Fibroblast of pulmonary artery (primary cell): ENCODE measurements at places on chromosomes 13 and 19.

DNA sequence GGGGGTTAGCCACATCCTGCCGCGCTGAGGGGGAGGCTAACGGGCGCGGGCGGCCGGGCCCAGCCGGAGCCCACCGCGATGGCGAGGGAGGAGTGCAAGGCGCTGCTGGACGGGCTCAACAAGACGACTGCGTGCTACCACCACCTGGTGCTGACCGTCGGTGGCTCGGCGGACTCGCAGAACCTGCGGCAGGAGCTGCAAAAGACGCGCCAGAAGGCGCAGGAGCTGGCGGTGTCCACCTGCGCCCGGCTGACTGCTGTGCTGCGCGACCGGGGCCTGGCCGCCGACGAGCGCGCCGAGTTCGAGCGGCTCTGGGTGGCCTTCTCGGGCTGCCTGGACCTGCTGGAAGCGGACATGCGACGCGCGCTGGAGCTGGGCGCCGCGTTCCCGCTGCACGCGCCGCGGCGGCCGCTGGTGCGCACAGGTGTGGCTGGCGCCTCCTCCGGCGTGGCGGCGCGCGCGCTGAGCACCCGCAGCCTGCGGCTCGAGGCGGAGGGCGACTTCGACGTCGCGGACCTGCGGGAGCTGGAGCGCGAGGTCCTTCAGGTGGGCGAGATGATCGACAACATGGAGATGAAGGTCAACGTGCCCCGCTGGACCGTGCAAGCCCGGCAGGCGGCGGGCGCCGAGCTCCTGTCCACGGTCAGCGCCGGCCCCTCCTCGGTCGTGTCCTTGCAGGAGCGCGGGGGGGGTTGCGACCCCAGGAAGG lies 692 bp downstream of the RGS9BP start:
- no peak for DNase-seq

DNA sequence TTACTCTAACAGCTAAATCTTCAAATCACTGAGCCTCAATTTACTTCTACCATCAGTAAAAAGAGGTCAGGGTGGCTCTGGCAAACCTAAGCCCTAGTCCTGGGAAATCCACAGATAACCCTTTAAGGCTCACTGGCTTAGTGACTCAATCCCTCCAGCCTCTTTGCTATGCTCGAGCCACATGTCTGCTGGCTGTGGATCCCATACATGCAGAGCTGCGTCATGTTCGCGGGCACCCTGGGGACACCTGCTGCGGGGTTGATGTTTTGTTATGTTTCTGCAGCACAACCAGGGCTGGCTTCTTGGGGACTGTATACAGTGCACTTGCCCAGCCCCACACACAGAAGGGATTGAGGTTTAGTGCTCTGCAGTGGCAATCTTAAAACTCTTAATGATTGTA lies 41.6 kb upstream of the C13orf42 start:
- DNase-seq = no peak

DNA sequence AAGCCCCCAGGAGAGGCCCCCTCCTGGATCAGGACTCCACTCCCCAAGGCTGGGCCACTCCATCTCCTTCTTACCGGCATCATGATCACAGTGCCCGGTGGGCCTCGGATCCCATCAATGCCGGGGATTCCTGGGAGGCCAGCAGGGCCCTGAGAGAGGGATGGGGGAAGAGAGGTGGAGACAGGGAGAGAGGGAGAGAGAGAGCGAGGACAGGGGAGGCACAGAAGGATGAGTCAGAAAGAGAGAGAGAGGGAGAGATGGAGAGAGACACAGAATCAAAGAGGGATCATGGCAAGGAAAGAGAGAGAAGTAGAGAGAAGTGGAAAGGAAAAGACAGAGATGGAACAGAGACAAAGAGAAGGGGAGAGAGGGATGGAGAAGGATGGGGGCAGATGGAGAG lies 13.8 kb downstream of the COL5A3 start:
- DNase-seq = no peak

- DNase-seq = no peak
These were observed 245.1 kb downstream of the LMO7 start for GRCh38 chr13:75881109-75881775.

DNA sequence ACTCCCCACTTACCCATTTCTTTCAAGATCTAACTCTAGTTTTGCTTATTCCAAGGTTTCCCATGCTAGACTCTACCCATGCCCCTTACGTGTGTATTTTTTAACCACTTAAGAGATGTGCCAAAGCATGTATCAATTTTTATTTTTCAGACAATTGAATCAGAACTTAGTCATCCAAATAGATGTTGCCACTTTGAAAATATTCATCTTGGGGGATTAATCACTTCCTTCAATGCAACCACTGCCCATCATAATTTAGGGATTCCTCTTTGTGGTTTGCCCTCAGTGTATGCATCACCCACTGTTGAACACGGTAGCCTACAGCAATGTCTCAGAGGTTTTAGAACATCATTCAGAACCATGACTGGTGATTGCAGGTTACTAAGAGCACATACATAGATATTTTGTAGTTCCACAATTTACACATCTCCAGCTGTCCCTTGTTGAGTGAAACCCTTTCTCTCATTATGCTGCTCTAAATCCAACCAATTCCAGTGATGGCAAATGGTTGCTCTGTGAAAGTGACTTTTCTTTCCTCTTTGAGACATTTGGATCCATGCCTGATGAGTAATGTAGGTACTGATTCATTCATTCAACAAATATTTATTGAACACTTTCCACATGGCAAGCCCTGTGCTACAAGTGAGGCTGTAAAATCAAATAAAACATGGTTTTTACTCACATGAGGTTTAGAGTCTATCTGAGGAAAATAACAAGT lies 60.6 kb upstream of the SERP2 start:
- DNase-seq = peak; percentile 79

DNA sequence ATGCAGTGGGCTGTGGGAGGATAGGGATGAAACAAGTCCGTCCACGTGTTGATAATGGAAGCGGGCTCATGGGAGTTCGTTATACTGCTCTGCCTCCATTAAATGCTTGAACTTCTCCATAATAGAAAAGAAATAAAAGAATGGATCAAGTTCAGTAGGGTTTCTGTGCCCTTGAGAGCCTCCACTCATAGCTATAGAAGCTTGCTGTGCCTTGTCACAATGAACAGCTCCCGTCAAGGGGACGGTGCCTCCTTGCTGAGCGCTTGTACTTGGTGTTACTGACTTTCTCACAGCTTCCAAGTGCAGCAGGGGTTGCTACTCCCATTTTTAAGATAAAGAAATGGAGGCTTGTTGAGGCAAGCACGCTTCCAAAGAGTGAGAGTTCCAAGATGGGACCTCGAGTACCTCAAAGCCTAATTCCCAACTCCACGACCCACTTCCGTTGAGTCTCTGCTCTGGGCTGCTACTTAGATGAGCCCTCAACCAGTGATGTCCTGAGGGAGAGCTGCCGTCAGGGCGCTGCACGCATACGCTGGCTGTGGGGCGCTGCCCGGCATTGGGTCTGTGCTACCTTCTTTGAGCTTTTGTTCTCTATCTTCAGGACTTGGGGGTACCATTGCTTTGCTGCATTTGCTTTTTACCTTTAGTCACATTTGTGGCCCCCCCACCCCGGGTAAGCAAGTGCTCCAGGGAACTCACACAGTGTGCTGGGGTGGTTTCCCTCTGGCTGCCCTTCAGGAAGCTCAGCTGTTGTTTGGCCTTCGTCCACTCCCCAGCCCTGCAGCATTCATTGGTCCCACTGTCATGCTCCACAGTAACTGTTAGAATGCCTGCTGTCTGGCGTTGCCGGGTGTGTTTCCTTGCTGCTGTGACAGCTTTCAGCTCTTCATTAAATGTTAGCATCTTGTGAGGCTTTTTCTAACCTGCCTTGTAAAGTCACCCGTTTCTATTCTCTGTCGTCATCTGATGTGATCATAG lies 9.5 kb downstream of the SNRNP70 start:
- DNase-seq = no peak

DNA sequence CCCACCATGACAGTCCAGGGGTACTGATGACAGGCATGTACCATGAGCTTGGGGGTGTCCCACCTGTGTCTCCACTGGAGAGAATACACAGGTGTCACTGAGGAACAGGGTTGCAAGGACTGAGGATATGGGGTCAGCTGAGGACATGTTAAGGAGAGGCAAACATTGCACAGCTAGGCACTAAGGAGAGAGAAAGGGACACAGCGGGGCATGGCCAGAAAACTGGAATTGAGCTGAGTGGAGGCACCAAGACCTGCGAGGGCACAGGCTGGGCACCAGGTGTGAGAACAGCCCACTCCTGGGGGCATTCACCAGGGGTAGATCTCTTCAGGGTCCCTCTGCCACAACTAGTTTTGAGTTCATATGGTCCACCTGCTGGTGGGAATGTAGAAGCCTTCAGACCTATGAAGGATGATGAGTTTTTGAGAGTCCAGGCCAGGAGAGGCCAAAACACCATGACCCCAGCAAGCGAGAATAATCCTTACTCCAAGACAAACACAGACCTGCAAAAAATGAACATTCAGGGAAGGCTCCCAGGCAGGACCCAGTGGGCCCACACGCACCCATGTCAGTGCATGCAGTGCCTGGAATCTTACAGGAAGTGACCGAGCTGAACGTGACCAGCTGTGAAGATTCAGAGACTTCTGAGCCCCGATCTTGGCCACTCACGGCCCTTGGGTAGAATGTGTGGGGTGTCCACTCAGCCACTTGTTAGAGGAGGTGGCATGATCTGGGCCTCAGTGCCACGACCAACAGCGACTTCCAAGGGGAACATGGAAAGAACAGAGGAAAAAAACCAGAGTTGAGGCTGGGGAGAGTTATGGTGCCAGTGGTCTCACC lies 1.4 kb upstream of the ZNF584 start:
- DNase-seq = no peak

DNA sequence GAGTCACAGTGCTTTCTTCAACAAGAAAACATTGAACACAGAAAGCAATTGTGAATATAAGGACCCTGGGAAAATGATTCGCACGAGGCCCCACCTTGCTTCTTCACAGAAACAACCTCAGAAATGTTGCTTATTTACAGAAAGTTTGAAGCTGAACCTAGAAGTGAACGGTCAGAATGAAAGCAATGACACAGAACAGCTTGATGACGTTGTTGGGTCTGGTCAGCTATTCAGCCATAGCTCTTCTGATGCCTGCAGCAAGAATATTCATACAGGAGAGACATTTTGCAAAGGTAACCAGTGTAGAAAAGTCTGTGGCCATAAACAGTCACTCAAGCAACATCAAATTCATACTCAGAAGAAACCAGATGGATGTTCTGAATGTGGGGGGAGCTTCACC lies 15.7 kb downstream of the ZNF175 start:
- no peak for DNase-seq

- DNase-seq = no peak
These were observed 5.7 kb upstream of the SIX5 start for GRCh38 chr19:45774765-45775164.

GRCh38 chr13:84870190-84870589 lies 929.0 kb downstream of the SLITRK6 start:
- DNase-seq = no peak

GRCh38 chr13:31930490-31930889 lies 101.1 kb upstream of the FRY start:
- DNase-seq = no peak

DNA sequence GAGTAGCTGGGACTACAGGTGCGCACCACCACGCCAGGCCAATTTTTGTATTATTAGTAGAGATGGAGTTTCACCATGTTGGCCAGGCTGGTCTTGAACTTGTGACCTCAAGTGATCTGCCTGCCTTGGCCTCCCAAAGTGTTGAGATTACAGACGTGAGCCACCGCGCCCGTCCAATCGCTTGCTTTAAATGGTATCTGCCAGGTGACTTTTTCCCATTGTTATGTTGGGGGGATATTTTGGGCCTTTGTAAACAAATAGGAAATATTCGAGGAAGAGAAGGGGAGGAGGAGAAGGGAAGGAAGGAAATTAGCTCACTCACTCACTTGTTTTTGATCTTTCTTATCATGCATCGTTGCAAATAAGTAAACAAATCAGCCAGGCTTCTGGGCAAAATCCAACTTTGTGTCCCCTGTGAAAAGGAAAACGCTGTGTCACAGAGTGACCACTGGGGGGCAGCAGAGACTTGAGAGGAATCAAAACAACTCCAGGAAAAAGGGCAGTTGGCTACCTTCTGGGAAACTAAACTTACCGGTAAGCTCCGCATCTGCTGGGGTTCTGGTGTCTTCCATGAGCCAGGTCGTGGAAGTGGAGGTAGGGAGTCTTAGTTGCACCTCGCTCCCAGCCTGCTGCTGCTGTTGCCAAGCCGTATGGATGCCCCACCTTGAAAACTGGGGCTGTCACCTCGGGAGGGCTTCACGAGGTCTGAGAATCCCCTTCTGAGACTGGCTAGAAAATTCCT lies 9.3 kb upstream of the RANBP3 start:
- peak; percentile 89 for DNase-seq

GRCh38 chr13:96229356-96229755 lies 139.4 kb downstream of the HS6ST3 start:
- peak; percentile 28 for DNase-seq

DNA sequence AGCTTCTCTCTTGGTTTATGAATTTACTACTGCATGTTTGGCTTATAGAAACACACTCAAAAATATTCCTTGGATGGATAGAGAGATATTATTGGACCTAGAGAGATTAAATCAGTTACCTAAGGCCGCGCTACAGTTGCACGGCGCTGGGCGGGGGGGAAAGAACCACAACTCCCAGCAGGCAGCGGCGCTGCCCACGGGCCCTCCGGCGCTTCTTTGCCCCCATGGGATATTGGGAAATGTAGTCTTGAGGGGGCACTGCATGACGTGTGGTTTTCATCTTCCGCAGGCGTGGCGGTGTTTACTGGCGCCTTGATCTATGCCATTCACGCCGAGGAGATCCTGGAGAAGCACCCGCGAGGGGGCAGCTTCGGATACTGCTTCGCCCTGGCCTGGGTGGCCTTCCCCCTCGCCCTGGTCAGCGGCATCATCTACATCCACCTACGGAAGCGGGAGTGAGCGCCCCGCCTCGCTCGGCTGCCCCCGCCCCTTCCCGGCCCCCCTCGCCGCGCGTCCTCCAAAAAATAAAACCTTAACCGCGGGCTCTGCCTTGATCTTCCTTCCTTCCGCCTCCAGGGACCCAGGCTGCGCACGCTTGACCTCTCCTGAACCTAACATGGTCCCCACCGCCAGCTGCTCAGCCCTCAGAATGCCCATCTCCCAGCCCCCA lies 4.8 kb downstream of the EMP3 start:
- DNase-seq = no peak

DNA sequence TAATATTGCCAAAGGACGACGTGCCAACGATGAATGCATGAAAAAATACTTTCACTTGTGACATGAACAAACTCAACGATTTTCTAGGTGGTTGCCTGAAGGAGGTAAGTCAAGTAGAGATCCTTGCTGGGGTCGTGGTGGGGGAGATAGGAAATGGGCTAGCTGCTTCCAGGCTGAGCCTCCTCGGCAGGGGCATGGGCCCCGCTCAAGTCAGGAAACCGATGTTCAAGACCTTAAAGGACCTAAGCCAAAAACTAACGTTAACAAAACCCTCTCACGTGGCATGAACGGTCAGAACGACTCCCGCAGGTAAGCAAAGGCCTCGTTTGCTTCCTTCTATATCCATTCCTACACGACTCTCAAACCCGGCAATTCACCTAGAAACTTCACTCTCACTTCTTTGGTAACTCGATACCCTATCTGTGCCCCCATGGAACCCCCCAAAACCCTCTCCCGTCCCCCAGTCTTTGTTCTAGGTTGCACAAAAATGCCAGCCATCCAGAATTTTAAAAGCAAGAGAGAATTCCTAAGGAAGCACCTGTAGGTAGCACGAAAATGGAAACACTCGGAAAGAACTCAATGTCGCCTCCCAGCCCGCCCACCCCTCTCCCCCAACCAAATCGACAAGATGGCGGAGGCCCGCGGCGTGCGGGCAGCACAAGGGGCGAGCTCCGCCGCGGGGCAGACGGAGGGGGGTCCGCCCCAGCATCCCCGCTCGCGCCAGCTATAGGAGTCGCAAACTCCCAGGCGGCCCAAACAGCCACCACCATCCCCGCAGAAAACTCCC lies 13.6 kb downstream of the ACP4 start:
- DNase-seq = no peak

GRCh38 chr13:73731564-73731963 lies 402.6 kb downstream of the KLF12 start:
- DNase-seq = no peak
